ENCODE measurements at places on chromosomes 7 and 10.

GRCh38 chr7:22302193-22302592 is 54.8 kb downstream of the RAPGEF5 start:
- H3K36me3 ChIP-seq = no peaks in the 10 kb centered on the region
- peaks cover 18% of the 10 kb centered on the region for H3K27me3 ChIP-seq
- H3K4me1 ChIP-seq = no peaks in the 10 kb centered on the region
- H3K4me3 ChIP-seq = no peak overlapping the region

DNA sequence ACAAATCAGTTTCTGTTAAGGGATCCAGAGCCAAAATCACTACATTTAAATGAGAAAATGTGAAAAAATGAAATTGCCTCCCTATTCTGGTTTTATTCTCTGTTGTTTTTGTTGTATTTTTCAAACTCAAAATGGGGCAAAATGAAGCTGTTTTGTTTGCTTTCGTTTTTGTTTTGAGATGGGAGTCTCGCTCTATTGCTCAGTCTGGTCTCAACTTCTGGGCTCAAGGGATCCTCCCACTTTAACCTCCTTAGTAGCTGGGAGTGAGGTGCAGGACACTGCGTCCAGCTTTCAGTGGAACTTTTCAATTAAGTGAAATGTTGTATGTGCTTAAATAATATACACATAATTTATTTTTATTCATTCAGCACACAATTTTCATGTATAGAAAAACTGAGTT is 205.0 kb downstream of the SORCS1 start:
- no peaks in the 10 kb centered on the region for H3K36me3 ChIP-seq
- no peaks in the 10 kb centered on the region for H3K27me3 ChIP-seq
- no peak for DNase-seq
- H3K27ac ChIP-seq = no peak overlapping the region

DNA sequence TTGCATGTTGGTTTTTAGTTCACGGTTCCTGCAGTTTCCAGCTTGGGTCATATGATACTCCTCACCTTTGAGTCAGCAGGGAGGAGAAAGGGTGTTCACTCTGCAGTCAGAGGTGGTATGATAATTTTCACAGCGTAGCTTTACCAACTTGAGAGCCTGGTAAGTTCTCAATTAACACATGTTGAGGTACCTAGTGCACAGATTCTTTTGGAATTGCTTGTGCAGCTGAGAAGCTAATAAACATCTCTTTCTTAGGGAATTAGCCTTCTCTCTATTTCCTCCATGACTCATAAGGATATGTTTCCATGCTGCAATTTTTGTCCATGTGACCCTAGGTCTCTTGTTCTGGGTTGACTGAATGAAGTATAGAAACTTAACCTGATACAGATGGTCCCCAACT is 166.6 kb downstream of the KIF20B start:
- no peak overlapping the region for H3K27ac ChIP-seq
- H3K36me3 ChIP-seq = no peaks in the 10 kb centered on the region
- no peak overlapping the region for H3K4me3 ChIP-seq
- H3K27me3 ChIP-seq = peaks cover 39% of the 10 kb centered on the region
- no peaks in the 10 kb centered on the region for H3K4me1 ChIP-seq
- DNase-seq = no peak

GRCh38 chr7:120273476-120273975 is 551 bp downstream of the KCND2 start:
- peaks cover 28% of the 10 kb centered on the region for H3K27me3 ChIP-seq
- no peak for DNase-seq
- H3K27ac ChIP-seq = no peak overlapping the region
- peaks cover 4% of the 10 kb centered on the region for H3K4me1 ChIP-seq
- peak overlapping the region; percentile 87 for H3K4me3 ChIP-seq

DNA sequence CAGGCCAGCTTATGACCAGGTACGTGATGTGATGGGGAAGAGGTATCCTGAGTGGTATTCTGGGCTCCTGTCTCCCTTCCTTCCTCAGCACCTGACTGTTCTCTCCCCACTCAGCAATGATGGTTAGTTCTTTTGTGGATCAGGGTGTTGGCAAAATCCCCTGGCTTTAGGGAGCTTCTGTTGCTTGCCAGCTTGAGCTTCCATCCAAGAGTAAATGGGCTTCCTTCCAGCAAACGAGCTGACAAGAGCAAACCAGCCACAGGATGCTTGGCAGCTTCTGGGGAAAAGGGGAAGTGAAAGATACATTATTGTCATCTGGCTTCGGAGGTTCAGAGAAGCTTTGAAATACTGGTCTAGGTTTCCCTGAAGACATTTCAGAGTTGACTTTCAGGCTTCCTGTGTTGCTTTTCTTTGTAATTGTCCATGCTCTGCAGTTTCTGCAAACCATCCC is 5.2 kb downstream of the DUSP5 start:
- peaks cover 84% of the 10 kb centered on the region for H3K4me1 ChIP-seq
- peaks cover 54% of the 10 kb centered on the region for H3K36me3 ChIP-seq
- DNase-seq = peak; percentile 22
- no peaks in the 10 kb centered on the region for H3K27me3 ChIP-seq
- H3K4me3 ChIP-seq = peak overlapping the region; percentile 90

GRCh38 chr7:91789086-91789485 is 91.4 kb downstream of the MTERF1 start:
- DNase-seq = no peak
- H3K4me3 ChIP-seq = no peak overlapping the region
- H3K27me3 ChIP-seq = no peaks in the 10 kb centered on the region

GRCh38 chr7:45974540-45975360 is 53.7 kb upstream of the IGFBP3 start:
- no peaks in the 10 kb centered on the region for H3K4me1 ChIP-seq
- no peak overlapping the region for H3K27ac ChIP-seq
- H3K36me3 ChIP-seq = no peaks in the 10 kb centered on the region
- H3K27me3 ChIP-seq = no peaks in the 10 kb centered on the region
- no peak overlapping the region for H3K4me3 ChIP-seq

DNA sequence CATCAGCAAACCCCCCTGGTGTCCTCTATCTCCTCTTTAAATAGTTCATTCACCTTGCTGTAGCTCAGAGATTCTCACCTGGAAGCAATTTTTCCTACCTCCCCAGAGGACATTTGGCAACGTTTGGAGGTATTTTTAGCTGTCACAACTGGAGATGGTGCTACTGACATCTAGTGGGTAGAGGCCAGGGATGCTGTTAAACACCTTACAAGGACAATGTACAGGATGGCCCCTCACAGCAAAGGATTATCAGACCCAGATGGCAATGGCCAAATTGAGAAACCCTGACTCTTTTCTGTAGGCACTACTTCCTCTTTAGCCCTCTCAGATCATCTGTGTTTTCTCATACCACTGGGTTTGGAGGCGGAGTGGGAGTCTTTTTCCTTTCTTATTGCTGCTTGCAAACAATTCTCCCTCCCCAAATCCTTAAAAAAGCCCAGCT is 13.2 kb upstream of the TRA2A start:
- no peak overlapping the region for H3K4me3 ChIP-seq
- H3K27me3 ChIP-seq = peaks cover 7% of the 10 kb centered on the region
- no peak overlapping the region for H3K27ac ChIP-seq
- DNase-seq = no peak
- peaks cover 15% of the 10 kb centered on the region for H3K4me1 ChIP-seq

GRCh38 chr7:92850516-92850915 is 14.1 kb upstream of the CDK6 start:
- no peak overlapping the region for H3K4me3 ChIP-seq
- DNase-seq = no peak
- H3K27ac ChIP-seq = no peak overlapping the region
- no peaks in the 10 kb centered on the region for H3K36me3 ChIP-seq

GRCh38 chr7:136086712-136087111 is 109.6 kb upstream of the MTPN start:
- no peak overlapping the region for H3K27ac ChIP-seq
- H3K36me3 ChIP-seq = no peaks in the 10 kb centered on the region
- no peaks in the 10 kb centered on the region for H3K27me3 ChIP-seq
- H3K4me1 ChIP-seq = peaks cover 3% of the 10 kb centered on the region
- no peak for DNase-seq
